Osteocyte (in vitro differentiated cells): ENCODE measurements at places on chromosomes 2 and 18. TPM values are rescaled to one million over a fixed set of nuclear protein-coding genes. Genes with fewer than 3 reads are reported as not detected.

DNA sequence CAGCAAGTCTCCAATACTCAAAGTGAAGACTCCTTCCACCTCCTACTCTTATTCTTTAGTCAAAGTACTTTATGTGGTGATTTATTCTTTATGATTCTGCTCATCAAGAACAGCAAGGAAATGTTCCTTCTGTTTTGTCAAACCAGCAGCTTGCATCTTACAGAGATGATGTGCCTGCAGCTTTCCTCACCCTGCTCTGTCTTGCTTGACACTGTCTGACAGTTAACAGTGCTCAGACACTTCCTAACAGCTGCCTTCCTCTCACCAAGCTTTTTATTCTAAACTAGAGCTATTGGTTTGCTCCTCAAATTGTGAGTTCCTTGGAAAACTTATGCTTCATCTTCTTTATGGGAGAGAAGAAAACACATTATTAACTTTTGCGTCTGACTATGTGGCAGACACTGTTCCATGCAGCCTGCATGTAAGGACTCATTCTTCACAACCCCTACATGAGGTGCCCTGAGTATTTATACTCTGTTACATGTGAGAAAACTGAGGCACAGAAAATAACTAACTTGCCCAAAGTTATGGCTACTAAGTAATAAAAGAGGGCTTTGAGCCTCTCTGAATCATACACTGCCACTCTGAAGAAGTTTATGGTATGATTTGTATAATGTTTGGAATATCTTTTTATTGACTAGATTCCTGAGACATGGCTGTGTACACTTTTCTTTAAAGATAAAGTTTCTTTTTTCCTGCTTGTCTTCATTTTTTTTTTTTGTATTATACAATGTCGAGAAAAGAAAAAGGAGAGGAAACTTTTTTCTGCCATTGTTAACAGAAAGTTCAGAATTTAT, 723.3 kb upstream of the DDX18 start:
- no peaks in the 10 kb centered on the region for H3K4me1 ChIP-seq
- DNase-seq = no peak
- H3K27me3 ChIP-seq = no peaks in the 10 kb centered on the region
- no peaks in the 10 kb centered on the region for H3K36me3 ChIP-seq

TEX44 gene
- not detected in 2 replicates for total RNA-seq

- no peak overlapping the region for H3K27ac ChIP-seq
- peaks cover 24% of the 10 kb centered on the region for H3K27me3 ChIP-seq
- H3K4me1 ChIP-seq = peaks cover 8% of the 10 kb centered on the region
- DNase-seq = no peak
These were observed 29.5 kb downstream of the TNP1 start for GRCh38 chr2:216830346-216830745.

- H3K36me3 ChIP-seq = no peaks in the 10 kb centered on the region
- H3K4me1 ChIP-seq = peaks cover 5% of the 10 kb centered on the region
- H3K4me3 ChIP-seq = no peak overlapping the region
These were observed 86.6 kb upstream of the EPC2 start for GRCh38 chr2:148557844-148558436.

CTAGE1 gene
- total RNA-seq = not detected in 2 replicates

MYO7B gene
- not detected in 2 replicates for total RNA-seq

- DNase-seq = no peak
- H3K36me3 ChIP-seq = no peaks in the 10 kb centered on the region
- H3K4me1 ChIP-seq = no peaks in the 10 kb centered on the region
These were observed 65.4 kb upstream of the CTNNA2 start for GRCh38 chr2:79447463-79447862.

DNA sequence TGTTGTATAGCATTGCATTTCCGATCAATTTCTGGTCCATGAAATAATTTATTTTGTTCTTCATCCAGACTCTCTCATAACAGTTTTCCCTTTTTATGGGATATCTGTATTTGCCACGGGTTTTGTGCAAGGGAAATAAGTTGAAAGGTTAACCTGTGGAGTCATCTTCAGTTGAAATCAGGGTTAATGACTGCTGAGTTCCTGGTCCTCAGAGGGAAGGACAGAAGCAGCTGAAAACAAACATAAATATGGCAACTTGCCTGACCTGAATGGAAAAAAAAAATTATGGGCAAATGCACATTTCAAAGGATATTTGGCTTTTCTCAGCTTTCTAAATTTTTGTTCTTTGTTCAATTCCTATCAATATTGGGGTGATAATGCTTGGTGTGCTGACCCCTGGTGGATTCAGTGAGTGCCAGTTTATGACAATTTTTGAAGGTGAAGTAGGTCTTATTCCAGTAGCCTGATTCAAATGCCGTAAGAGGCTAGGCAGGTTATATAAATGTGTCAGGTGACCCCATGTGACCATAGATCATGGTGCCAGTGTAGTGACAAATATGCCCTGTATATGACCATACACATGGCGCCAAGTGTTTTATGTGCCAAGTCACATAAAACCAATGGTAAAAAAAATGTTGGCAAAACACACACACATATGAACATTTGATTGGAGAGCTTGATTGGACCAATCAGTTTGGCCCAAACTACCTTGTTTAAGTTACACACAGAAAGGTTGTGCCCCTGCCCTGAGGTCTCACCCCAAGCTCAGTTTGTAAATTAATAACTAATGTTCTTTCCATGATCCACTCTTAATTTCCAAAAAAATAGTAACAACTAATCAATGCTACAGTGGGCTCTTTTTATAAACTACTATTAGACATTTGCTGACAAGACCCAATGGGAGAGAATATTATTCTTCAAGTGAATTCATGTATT, 47.6 kb upstream of the FAM124B start:
- H3K4me1 ChIP-seq = no peaks in the 10 kb centered on the region
- DNase-seq = no peak
- H3K4me3 ChIP-seq = no peak overlapping the region
- H3K36me3 ChIP-seq = no peaks in the 10 kb centered on the region
- peaks cover 3% of the 10 kb centered on the region for H3K27me3 ChIP-seq

DNA sequence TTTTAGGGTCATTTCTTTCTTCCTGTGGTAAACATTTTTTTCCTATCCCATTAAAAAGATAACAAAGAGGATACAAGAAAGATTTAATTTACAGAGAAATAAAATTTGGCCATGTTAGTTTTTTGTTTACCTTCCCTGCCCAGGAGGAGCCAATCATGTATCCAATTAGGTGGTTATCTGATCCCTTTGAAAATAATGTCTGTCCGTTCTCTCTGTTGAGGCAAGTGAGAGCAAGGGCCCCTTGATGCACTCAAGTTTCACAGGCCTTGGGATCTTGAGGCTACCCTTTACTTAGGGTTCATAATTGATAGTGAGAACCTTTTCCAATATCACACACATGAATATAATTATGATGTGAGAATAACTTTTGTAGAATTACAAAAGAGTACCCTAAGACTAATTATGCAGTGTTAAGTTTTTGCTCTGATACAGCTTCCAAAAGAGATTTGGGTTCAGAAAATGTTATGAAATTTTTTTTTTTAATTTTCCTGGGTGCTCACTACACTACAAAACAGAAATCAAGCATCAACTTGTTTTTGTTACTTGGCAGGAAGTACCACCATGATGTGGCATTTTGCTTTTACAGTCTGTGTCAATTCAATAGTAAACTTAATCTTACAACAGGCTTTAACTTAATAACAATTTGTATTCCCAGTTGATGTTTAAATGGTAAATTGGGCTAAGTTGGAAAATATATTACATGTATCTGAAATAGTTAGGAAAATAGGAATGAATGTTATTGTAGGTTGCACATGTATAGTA, 42.0 kb downstream of the AFTPH start:
- no peak for DNase-seq
- H3K27ac ChIP-seq = no peak overlapping the region
- peaks cover 11% of the 10 kb centered on the region for H3K36me3 ChIP-seq
- no peak overlapping the region for H3K4me3 ChIP-seq
- H3K27me3 ChIP-seq = no peaks in the 10 kb centered on the region
- peaks cover 17% of the 10 kb centered on the region for H3K4me1 ChIP-seq

DNA sequence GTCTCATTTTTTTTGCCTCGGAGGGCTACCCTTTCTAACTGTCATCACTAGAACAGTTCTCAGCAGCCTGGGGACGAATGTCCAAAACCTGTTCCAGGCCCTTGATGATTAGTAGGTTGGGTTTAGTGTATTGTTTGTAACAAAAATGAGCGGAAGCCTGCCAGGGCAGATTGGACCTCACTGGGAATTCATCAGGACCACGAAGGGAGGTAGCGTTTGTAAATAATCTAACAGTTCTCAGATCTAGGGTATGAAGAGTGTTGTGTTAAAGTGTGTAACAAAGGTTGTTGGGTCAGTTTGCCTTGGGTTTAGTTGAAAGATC, 799 bp downstream of the CEP68 start:
- H3K4me1 ChIP-seq = peaks cover 23% of the 10 kb centered on the region
- no peak for DNase-seq

DNA sequence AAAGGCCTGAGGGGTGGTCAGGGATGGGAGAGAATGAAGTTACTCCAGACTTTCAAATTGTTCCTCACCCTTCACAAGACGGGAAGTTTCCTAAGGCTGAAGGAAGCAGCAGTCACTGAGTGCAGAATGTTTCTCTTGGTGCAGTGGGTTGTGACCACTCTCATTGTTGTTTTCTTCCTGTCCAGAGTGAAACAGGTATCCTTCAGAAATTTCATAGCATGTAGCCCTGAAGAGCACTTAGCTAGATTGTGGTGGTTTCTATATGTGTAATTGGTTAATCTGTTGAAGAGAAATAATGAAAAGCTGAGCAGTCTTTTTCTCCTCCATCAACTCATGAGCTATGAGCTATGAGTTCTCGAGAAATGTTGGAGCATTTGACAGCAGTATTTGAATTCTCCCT, 96.8 kb downstream of the GPD2 start:
- H3K36me3 ChIP-seq = peaks cover 10% of the 10 kb centered on the region
- H3K27me3 ChIP-seq = no peaks in the 10 kb centered on the region
- no peak overlapping the region for H3K27ac ChIP-seq
- DNase-seq = no peak
- no peak overlapping the region for H3K4me3 ChIP-seq
- peaks cover 19% of the 10 kb centered on the region for H3K4me1 ChIP-seq
